ENCODE measurements at places on chromosomes 1 and 21. TPM values are rescaled to one million over a fixed set of nuclear protein-coding genes. Genes with fewer than 3 reads are reported as not detected.

Gene IL20
- not detected for total RNA-seq

Gene LINGO4
- not detected for total RNA-seq

Gene OR4F16
- total RNA-seq: not detected

Gene GBP3
- 9.8 TPM for total RNA-seq

Gene INSRR
- total RNA-seq: under 0.01 TPM

Gene GPR52
- not detected for total RNA-seq

Gene PLA2G2F
- not detected for total RNA-seq

Gene CYP4Z1
- not detected for total RNA-seq

Gene TSSK3
- 1.3 TPM for total RNA-seq

Gene ADGRL4
- total RNA-seq: 3.7 TPM

Gene BEND5
- total RNA-seq: 3.5 TPM

Gene OR2G6
- not detected for total RNA-seq

Gene GUCA2A
- not detected for total RNA-seq

Gene ADCY10
- total RNA-seq: not detected

Gene AMY2A
- not detected for total RNA-seq

Gene LCE2B
- total RNA-seq: not detected

Gene SPATA17
- 0.89 TPM for total RNA-seq

Gene TMEM52
- 3.1 TPM for total RNA-seq
